Suppressor macrophage (primary cell): ENCODE measurements at places on chromosomes 6 and 20.
A peak's percentile ranks its signal among the peaks of the same experiment; 100 is the strongest.

DNA sequence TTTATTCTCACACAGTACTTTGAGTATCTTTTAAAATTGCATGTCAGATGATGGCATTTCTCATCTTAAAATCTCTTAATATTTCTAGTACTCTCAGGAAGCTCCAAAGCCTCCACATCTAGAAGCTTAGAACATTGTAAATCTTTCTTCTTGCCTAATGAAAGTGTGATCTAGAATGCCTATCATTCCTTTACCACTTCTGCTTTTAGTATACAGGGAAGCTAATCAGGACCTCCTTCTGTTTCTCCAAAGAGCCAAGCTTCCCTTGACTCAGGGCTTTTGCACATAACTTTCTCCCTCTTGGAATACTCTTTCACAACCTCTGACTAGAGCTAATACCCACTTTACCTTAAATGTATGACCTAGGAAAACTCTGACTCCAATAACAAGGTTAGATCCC lies 7.5 kb upstream of the ELOVL4 start:
- DNase-seq: no peak

- DNase-seq: peak; percentile 95
Observed at GRCh38 chr6:18501663-18502013, 114.5 kb downstream of the RNF144B start.

GRCh38 chr6:92023410-92023966 lies 1395.9 kb downstream of the EPHA7 start:
- DNase-seq: no peak

- no peak for DNase-seq
Observed at GRCh38 chr20:11315525-11315924, 602.2 kb upstream of the BTBD3 start.

DNA sequence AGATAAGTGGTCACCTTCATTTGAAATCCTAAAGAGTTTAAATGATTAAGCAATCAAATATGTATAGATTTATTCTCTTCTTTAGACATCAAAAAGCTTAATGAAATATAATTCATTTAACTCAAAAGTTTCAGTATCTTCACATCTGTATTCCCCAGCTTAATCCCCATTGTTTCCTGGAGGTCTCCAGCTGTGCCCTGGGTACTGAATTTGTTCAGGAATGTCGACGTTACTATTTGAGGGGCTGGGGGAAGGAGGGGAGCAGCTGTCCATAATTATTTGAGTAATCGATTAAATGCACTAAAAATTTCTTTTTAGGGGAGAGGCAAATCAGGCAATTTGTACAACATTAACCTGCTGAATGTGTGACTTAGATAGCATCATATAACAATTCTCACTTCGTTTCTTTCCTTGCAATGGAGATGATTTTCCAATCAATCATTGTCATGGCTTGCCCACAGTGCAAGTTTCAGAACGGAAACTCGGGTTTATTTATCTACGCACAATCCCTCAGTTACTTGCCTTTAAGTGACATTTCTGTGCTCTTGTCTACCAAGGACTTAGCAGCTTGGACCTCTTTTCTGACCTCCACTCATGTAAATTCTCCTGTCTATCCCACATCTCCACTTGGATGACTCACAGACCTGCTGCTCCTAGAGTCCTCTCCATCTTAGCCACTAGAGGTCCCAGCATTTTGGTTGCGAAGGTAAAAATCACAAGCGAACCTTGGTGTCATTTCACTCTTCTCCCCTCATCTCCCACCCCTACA lies 3.9 kb downstream of the DOK5 start:
- peak; percentile 7 for DNase-seq

DNA sequence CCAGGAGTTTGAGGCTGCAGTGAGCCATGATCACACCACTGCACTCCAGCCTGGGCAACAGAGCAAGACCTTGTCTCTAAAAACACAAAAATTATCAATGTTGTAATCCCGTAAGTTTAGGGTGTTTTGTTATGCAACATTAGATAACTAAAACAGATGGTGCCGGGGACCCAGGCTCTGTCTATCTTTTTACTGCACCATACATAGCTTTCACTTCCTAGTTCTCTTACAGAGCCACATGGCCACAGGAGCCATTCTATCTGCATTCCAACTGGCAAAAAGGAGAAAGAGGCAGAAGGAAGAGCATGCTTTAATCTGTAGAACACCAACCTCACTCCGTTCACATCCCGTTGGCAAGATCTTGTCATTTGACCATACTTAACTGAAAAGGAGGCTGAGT lies 5.4 kb upstream of the TCF15 start:
- DNase-seq: peak; percentile 25
